ENCODE measurements at places on chromosomes 7 and 10.

- no peak for DNase-seq
Measured at GRCh38 chr10:1150638-1150955, 94.4 kb downstream of the WDR37 start.

DNA sequence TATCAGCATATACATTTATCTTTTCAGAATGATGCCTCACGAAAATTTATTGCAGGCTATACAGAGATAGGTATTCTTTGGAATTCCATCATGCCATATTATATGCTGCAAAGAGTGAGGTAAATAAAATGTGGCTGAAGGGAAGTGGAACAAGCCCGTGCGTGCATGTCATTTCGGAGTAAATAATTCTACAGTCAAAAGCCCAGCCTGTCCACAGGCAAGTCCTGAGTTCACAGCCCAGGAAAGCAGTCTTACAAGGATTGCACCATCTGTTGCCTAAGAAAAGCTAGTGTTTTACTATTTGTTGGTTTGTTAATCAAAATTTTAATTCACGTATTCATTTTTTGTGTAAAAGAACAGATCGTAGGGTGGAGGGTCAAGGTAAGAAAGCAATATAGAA lies 292.4 kb upstream of the AKR1E2 start:
- no peak for DNase-seq

DNA sequence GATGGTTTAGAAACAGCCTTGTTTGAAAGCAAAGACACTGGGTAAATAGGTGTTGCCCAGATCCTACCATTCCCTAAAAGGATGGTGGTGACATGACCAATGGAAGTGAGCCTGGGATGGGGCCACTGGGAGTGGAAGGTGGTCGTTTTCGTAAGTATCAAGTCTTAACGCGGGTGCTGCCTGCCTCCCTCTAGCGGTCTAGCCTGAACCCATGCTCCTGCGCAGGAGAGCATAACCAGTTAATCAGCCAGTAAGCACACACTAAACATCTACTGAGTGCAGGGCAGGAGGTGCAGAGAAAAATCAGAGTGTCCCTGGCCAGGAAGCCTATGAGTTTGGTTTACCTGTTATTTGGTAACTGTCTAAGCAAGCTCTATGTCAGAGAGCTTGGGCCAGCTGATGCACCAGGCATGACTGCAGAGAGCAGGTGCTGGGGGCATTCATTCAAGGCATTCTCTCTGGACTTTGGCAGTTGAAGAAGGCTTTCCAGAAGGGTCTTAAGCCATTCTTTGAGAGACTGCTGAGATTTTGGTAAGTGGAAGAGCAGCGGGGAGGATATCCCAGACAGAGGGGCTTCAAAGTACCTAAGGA lies 930 bp downstream of the GARIN1A start:
- no peak for DNase-seq

DNA sequence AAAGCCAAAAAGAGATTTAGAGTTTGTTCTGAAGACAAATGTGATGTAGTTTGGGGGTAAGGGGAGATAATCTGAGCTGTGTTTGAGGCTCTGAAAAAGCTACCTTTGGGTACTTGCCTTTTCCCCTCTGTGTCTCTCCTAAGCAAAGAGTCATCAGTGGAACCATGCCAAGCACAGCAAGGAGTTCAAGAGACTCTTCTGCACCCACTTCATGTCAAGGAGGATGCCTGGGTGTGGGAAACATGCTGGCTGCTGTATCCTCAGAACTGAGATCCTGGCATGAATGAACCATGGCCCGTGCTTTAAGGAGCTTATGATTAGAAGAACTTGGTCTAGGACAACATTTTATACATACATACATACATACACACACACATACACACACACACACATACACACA lies 142.9 kb downstream of the NOC3L start:
- DNase-seq = no peak

GRCh38 chr10:26046073-26046700 lies 112.2 kb downstream of the MYO3A start:
- DNase-seq = no peak

DNA sequence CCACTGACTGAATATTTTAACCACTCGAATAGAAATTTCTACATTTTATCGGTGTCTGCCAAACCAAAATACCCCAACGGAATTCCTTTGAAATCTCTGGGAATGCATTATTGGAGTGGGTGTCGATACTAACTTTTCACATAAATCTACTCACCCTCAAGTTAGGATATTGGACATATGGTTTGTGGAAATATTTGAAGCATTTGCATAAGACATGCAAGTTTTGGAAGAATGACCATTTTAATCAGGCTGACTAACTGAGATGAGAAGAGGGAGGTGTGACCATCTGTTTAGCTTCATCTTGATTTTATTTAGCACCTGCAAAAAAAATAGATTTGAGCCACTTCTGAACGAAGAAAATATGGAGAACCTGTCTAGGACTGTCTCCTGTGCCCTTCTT lies 61.2 kb downstream of the KLF6 start:
- peak; percentile 19 for DNase-seq

DNA sequence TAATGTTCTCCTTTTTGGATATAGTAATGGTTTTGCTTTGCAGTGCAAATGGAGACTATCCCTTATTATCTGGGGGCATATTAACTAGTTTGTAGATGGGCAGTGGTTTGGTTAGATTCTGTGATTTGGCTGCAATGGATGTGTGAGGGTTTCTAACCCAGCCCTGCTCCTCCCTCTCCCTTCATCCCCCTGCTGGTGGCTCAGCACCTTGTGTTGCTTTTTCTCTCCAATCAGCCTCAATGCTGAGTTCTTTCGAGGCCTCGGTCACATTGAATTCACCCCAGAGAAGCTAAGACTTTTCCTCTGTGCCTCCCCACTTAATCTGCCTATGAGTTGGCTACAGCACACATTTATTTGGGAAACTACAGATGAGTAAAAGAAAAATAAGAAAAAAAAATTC lies 120.0 kb downstream of the MALRD1 start:
- no peak for DNase-seq

GRCh38 chr10:22609251-22609650 lies 105.1 kb downstream of the PIP4K2A start:
- no peak for DNase-seq

GRCh38 chr7:150471886-150472285 lies 21.5 kb downstream of the GIMAP8 start:
- no peak for DNase-seq

DNA sequence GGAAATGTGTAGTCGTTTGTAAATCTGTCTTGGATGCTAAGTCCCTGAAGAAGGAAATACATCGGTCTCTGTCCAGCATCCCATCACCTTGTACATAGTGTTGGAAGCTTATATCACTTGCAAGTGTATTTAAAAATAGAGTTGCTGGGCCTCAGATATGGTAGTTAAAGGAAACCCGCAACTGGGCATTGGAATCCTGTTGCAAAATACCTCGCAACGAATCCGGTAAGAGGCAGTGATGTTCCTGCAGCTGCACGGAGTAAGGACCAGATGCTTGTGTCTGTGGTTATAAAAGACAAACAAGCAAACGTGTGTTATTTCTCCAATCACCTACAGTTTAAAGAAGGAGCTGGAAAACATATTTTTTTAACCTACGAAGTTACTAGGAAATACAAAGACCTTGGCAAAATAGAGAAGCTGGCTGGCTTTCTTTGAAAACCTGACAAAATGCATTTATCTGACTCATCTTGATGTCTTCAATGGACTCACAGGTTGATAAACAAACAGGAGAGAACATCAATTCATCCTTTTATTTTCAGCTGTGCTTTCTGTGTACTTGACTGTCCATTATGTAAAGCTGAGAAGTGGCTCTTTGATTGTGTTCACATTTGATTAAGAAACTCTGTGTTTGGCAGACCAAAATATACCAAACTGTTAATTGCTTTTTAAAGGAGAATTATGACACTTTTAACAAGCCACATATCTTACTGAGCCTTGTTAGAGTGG lies 326.4 kb downstream of the SFMBT2 start:
- DNase-seq = no peak

DNA sequence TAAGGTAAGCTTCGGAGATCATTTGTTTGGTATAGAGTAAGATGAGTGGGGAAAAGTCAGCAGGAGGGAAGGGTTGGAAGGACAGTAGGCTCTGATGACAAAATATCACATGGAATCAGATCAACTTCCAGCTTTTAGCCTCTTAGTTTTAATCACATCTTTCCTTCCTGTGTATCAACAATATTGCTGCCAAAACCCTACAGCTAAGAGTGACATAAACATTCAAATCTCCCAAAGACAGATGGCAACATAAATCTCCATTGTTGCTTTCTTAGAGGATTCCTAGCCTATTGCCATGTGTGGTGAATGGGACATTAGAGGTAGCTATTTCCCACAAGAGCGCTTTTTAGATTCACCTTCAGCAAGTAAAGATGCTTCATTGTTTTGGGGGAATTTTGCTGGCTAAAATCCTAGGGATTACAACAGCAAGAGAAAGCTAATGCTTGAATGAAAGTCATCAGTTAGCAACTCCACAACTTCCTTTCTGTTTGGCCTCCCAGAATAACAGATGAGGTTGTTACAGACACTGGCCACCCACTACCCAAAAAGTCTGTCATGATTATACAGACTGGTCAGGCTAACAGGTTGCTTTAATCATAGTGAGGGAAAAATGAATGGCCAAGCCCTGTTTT lies 35.2 kb upstream of the FZD1 start:
- DNase-seq = no peak

- no peak for DNase-seq
Measured at GRCh38 chr7:29839921-29840320, 33.6 kb downstream of the WIPF3 start.

DNA sequence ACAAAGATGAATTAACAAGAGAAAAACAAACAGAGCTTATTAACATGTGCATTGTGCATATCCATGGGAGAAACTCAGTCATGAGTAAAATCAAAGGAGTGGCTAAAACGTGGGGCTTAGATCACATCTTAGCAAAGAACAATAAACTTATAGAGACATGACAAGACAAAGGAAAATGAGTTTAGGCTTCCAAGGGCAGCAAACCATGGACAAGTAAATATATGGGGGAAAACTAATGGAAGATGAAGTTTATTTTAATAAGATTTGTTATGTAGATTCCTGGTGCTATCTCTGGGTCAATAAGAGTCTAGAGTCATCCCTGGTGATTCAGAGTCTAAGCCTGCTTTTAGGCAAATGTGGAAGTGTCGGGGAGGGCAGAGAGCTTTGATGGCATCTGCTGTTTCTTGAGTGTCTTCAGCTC lies 87.2 kb upstream of the PLPP4 start:
- no peak for DNase-seq

GRCh38 chr10:86265236-86265894 lies 101.2 kb downstream of the GRID1 start:
- DNase-seq = no peak

DNA sequence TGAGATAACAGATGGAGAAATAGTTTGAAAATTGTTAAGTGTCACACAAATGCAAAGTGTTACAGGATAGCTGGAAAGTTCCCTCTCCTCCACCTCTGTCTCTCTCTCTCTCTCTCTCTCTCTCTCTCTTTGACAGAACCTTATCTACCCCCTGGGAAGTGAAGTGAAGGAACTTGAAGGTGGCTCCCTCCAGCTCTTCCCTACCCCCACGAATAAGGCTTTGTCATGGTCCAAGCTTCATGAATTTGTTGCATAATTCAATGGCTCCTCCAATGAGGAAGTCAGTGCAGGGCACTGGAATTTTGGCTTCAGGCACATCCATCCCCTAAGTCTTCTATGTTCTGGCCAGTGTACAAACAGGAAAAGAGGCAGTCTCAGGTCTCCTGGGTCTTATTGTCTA lies 66.4 kb downstream of the CDHR3 start:
- DNase-seq = no peak

DNA sequence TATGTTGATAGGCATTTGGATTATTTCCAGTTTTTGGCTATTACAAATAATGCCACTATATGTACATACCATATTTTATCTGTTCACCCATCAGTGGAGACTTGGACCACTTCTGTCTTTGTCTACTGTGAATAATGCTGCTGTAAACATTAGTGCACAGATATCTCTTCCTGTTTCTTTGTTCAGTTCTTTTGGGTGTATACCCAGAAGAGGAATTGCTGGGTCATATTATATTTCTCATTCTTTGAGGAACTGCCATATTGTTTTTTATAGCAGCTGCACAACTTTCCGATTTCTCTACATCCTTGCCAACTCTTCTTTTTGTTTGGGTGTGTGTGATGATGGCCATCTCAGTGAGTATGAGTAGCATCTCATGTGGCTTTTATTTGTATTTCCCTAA lies 218.0 kb downstream of the LRMDA start:
- DNase-seq = no peak

GRCh38 chr7:112572669-112573301 lies 92.0 kb downstream of the LSMEM1 start:
- no peak for DNase-seq

DNA sequence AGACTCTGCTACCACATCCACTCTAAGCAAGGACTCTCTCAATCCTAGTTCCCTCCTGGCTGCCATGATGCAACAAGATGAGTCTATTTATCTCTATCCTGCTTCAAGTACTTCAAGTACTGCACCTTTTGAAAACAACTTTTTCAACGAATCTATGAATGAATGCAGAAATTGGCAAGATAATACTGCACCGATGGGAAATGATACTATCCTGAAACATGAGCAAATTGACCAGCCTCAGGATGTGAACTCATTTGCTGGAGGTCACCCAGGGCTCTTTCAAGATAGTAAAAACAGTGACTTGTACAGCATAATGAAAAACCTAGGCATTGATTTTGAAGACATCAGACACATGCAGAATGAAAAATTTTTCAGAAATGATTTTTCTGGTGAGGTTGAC lies 40.7 kb downstream of the AHR start:
- no peak for DNase-seq

DNA sequence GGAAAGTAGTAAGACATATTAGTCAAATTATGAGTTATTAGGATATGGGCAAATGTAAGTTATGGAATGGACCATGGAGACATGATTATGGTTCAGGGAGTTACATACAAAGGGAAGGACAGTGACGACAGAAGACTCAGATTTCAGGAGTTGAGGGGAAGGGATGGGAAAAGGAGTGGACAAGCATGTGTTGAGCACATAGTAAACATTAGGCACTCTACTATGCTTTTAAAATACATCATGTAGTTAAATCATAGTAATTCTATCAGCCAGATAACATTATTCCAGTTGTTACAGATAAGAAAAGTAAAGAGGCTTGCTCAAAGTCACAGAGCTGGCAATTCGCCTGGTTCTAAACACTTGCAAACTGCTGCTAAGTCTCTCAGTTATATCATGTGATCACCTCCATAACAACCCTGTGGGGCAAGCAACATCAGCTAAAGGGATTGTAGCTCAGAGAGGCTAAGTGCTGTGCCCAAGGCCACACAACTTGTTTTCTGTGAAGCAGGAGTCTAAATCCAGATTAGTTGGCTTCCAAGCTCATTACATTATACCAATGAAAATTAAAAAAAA lies 115.2 kb upstream of the MDFIC start:
- no peak for DNase-seq

GRCh38 chr7:142548978-142549377 lies 200.3 kb upstream of the PRSS1 start:
- DNase-seq = no peak

DNA sequence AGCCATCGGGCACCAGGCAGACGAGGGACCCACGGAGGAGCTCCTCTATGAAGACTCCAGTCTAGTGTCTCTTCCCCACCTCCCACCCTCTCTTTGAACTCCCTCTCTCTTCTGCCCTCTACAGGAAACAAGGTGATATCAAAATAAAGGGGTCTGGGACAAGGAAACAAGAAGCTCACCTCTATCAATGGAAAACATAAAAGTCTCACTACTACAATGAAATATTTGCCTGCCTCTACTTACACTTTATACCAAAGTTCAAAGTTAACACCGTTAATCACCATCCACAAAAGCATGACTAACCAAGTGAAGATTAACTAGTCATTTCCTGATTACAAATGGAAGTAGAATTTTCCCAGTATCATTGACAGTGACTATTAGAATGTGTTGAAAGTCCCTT lies 82.2 kb downstream of the PARD3 start:
- no peak for DNase-seq

Data from AG04449 (cell line).